ENCODE measurements at places on chromosomes 5 and 9.

GRCh38 chr5:152092580-152092979 lies 167.9 kb upstream of the GLRA1 start:
- DNase-seq: no peak

- peak; percentile 43 for DNase-seq
These were observed 10.6 kb downstream of the IRX1 start for GRCh38 chr5:3606121-3606831.

GRCh38 chr9:7212101-7212500 lies 454.3 kb downstream of the KDM4C start:
- DNase-seq: no peak

DNA sequence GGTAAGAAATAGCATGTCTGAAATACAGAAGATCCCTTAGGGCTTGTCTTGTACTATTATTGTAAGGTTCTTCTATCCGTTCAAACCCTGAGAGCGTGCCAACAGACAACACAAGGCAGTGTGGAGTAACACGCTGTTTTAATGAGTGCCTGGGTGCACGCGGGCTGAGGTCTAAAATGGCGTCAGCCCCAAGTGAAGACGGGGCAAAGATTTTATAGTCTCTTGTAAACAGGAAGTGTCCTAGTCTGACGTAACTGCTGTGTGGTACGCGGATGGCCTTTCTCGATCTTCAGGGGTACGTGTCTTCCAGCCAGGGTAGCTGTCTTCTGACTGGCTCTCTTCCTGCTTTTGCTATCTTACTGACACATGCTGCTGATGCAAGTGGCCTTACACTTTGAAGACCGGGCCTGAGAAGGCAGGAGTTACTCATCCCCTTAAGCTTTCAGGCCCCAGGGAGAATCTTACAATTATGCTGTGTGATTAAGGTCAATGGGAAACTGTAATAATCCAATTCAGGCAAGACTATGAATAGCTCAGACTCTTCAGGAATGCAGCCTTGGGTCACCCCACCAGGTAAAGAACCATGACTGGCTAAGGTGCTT lies 1812.0 kb upstream of the CDH9 start:
- DNase-seq: no peak

- no peak for DNase-seq
These were observed 9.2 kb upstream of the ERAP1 start for GRCh38 chr5:96816991-96817390.

GRCh38 chr9:89854715-89855475 lies 250.1 kb downstream of the GADD45G start:
- DNase-seq: peak; percentile 2

DNA sequence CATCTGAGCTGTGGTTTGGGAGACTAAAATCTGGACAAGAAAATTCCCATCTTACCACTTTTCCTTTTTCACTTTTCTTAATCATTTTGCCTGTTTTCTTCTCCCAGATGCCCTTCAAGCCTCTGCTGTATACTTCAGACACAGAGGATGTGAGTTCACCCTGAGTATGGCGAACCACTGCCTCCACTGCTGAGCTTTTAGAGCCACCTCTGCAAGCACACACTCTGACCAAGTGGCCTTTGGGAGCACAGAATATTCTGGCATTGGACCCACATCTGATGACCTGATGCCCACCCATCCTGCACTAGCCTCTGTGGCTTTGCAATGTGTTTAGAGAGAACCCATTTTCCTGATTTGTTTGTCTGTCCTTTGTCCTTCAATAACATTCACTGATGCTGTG lies 32.5 kb downstream of the TERT start:
- no peak for DNase-seq

- no peak for DNase-seq
These were observed 55.1 kb downstream of the ASS1 start for GRCh38 chr9:130499804-130500263.

DNA sequence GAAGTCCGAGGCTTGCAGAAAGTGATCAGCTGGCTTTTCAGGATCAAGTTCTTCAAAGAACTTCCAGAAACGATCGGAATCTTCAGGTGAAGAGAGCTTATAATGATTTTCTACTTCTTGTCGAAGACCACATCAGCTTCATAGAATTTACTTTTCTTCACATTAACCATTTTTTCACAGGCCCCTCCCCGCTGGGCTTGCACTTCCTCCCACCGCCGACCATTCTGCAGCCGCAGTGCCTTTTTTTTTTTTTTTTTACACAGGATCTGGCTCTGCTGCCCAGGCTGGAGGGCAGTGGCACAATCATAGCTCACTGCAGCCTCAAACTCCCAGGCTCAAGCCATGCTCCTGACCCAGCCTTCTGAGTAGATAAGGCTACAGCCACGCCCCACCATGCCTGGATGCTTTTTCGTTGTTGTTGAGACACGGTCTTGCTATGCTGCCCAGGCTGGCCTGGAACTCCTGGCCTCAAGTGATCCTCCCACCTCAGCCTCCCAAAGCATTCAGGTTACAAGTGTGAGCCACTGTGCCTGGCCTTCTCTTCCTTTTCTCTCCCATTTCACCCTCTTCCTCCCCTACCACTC lies 15.3 kb upstream of the RNF130 start:
- DNase-seq: no peak

DNA sequence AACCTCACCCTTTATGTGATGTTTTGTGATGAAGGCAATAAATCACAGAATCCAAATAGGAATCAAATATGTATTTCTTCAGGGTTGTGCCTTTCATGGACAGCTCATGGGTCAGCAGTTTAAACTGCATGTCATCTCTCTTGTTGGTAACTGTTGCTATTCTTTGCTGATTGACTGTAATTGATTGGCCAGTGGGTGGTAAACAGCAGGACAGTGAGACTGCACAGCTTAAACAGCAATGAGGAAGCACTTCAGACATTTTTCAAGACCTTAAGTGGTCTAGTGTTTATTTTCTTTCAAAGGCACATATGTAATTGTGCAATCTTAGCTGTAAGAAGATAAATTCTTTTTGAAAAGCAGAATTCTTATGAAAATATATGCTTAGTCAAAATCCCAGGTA lies 260.5 kb downstream of the COX7C start:
- no peak for DNase-seq
